ENCODE measurements at places on chromosomes 1 and 21. TPM values are rescaled to one million over a fixed set of nuclear protein-coding genes. Genes with fewer than 3 reads are reported as not detected.

DNA sequence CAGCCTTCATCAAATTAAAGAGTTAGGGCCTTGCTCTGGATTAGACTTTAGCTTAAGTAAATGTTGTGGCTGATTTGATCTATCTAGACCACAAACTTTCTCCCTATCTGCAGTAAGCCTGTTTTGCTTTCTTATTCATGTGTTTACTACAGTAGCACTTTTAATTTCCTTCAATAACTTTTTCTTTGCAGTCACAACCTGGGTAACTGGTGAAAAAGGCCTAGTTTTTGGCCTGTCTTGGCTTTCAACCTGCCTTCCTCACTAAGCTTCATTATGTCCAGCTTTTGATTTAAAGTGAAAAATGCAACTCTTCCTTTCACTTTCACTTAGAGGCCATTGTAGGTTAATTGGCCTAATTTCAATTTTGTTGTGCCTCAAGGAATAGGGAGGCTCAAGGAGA lies 12.5 kb upstream of the LPGAT1 start:
- DNase-seq, result no peak

GRCh38 chr1:23774174-23774880 lies 3.9 kb upstream of the PITHD1 start:
- DNase-seq, result no peak

DNA sequence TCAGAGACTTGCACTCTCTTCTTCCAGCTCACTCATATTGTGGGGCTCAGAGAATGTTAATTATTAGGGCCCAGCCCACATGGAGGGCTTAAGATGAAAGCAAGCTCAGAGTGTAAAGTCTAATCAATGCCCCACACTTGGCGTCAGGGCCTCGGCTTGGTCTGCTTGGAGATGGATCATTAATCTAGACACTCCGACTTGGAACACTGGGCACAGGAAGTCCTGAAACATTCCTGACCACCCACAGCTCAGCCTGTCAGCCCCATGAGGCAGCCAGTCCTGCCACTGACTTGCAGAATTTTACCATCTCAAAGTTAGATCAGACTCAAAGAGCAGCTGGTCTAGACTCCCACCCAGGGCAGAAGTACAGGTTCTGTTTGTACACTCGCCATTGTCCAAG lies 69.8 kb upstream of the TRABD2B start:
- no peak for DNase-seq

DNA sequence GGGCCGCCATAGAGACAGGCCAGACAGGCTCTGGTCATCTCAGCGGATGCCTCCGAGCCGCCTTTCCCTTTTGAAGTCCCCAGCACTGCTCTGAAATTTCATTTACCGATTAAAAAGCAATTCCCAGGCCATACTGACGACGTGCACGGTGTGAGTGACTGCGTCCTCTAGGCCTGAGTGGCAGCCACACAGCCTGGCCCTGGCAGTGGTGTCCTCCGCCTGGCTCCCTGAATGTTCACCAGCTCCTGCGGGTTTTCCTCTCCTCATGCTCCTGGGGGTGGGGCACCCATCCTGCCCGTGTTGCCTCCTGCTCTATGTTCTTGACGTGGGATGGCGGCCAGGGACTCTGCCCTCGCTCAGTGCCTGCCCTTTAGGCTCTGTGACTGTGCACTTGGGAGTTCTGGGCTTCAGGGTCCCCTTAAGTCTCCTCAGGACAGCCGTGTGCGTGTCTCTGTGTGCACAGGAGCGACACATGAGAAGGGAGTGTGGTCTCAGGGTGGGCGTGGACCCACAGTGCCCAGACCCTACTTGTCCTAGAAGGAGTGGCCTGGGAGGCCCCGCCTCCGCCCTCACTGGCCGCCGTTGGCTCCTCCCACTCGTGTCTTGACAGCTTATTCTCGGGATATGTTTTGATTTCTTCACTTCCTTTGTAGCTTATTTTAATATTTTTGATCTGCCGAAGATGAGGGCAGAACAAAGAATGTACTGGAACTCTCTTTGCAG lies 3.6 kb downstream of the SKI start:
- DNase-seq, result peak; percentile 80

DNA sequence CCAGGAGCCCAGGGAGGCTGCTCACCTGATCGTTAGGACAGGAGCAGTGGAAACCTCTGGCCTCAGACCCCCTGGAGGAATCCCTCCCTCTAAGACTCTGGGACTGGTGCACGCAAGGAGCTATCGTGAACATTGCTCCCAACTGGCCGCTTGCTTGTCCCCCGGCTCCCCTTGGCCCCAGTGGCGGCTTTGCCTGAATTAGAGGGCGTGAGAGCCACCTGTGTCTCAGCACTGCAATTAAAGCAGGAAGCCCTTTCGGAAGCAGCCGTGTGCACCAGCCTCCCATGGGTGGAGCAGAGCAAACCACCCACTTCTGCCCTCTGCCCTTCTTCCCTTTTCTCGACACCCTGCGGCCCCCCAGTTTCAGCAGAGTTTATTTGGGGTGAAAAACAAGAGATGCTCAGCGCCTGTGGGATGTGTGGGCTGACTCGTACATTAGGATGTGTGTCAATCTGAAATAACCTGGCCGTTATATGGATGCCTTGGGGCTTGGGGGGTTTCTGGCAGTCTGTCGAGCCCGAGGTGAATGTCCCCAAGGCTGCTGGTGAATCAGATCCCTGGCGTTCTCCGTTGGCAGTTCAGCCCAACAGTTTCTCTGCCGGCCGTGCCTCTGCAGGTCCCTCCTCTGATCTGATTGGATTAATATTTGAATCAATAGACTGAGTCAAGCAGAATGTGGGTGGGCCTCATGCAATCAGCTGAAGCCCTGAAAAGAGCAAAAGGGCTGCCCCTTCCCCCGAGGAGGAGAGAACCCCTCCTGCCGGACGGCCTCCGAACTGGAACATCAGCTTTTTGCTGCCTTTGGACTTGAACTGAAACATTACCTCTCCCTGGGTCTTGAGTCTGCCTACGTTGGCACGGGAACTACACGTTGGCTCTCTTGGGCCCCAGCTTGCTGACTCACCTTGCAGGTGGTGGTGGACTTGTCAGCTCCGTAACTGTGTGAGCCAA lies 7.3 kb upstream of the UMODL1 start:
- no peak for DNase-seq

DNA sequence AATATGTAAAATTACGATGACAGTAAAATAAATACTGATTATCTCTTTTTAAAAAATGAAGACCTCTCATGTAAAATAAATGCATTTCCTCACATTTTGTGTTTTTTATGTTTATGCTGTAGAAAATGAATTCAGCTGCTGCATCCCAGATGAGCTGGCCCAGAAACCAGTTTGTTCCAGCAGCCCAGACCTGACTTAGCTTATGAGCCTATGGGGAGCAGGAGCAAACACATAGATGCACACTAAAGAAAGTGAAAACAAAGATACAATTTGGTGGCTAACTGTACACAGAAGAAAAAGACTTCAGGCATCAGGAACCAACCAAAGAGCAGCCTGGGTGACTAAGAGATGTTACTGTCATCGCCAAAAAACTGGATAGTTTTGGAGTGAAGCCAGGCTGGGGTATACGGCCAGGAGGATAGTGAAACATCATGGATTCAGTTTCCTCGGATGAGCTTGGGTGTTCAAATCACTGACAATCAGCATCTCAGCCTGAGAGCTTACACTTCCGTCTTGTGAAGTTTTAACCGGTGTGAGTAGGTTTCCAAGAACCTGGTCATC lies 113.9 kb upstream of the BACE2 start:
- DNase-seq, result no peak

DNA sequence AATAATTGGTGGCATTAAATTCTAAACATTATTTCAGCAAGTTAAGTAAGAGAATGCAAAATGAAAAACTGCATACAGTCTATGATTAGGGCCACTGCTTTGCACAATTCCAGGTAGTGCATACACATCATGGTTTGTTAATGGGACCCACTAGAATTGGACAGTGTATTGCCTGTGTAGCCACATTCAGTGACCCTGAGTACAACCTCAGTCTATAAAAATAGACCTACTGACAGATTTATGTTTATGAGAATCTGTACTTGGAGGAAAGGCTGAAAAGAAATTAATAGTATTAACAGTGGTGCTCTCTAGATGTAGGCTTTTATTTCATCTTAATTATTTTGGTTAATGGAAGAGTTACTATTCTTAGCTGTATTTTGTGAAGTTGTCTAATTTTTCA lies 18.8 kb downstream of the UAP1 start:
- DNase-seq, result no peak

DNA sequence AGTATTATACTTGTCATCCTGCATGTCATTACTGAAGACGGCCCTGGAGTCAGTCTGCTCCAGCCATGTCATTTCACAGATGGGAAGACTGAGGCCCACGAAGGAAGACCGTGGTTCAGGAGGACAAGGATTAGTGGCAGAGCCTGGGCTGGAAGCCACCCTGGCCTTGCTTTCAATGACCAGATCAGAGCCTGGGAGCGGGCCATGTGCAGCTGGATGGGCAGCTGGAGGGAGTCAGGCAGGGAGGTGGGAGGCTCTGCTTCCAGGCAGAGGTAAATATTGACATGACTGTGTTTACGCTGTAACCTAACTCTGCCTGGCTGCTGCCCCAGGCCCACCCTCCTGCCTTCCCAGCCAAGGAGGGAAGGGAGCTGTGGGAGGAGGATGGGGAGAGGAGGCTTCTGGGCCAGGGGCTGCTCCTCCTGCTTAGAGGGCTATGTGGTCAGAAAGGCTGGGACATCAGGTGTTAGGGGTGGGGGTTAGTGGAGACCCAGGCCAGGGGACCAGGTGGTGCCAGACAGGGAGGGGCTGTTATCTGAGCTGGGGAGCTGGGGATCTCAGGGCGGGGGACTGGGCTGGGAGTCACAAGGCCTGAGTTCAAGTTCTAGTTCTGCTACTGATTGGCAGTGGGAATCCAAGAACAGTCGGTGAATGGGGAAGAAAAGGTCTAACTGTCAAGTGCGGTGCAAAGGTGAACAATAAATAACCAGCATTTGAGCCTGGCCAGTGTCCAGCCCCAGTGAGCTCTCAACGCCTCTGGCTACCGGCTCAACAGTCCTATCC lies 48.5 kb upstream of the ECE1 start:
- DNase-seq, result peak; percentile 76

GRCh38 chr21:29250636-29251035 lies 48.1 kb upstream of the BACH1 start:
- no peak for DNase-seq

- no peak for DNase-seq
Measured at GRCh38 chr1:48757363-48757762, 19.3 kb downstream of the BEND5 start.

The TMPRSS15 gene
- not detected for total RNA-seq
